ENCODE measurements at places on chromosomes 4 and X.

DNA sequence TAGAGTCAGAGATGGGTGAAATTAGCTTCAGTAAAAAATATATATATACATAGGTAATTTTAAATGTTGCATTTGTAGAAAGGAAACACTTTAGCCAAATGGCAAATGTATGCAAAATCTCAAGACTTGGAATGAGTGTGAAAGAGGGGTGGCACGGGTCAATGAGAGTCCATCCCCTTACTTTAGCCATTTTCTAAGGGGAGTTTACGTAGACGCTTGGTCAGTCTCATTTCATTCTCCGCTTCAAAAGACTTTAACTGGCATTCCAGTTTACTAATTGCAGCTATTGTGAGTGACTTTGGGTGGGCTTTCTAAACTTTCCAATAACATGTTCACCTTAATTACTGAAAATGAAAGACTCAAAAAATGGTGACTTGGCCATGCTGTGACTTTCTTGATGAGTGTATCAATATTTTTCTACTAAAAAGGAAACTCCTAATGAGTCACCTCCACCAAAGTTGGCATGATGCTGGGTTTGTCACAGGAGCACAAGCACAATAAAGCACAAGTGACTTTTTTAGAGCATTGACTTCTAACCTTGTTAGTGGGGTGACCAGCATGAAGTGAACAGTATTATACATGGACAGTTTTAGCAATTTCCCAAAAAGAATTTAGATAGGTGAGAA, 356.0 kb upstream of the RASGEF1B start:
- no peak for DNase-seq

DNA sequence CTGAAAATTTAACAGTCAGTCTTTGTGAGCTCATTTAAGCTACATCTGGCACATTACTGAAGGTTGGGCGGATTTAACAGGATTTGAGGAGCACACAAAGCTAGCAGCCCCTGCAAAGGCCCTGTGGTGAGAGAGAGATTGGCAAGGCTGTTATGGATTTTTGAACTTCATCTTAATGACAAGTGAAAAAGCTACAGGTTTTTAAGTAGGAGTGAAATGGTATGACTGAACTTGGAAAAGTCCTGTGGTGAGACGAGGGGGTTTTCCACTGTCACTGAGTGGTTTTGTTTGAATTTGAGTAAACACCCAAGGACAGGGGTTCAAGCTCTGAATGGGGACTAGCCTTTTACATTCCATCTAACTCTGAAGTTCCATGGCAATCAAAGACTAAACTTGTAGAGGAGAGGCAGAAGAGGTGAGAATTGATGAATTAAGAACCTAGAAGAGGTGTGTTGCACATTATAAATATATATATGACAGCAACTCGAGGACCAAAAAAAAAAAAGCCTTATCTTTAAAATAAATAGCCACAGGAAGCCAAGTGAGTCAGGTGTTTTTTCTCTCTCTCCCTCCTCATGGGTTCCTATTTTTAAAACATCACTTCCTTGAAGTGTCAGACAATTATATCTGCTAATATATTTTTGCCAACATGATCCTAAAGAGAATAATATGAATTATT, 47.8 kb upstream of the CLNK start:
- DNase-seq: no peak

DNA sequence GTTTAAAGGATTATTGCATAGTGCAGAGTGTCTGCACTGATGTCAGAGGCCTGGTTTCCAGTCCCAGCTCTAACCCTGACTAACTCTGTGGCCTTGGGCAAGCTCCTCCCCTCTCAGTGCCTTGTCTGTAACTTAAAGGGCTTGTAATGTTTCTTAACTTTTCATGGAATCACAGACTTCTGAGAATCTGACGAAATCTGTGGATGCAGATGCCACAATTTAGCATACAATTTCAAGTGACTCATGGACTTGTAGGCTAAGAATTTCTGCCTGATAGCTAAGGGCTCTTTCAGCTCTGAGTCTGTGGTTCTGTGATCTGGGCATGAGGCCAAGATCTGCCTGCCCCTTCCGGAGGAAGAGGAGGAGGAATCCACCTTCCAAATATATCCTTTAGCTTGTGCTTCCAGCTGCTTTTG, 236.9 kb downstream of the AR start:
- DNase-seq: no peak

DNA sequence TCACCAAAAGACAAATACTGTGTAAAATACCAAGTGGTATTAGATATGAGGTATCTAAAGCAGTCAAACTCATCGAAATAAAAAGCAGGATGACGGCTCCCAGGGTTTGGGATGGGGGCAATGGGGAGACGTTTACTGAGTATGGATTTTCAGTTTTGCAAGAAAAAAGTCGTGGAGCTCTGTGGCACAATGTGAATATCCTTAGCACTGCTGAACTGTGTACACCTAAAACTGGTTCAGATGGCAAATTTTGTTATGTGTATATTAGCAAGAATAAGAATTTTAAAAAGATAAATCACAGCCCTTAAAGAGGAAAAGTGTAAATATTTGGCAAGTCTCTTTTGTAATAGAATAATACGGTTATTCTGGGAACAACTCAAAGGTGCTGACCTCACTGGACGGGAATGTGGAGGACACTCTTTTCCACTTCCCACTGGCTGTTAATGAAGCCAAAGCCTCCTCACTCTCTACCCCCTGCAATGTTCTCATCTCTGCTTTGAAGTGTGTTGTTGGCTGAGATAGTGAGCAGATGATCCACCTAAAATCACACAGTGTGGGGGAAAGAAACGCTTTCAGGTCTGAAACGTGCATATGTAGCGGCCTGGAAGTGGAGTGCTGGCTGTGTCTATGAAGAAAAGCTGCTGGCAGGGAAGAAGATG, 49.2 kb downstream of the SEL1L3 start:
- DNase-seq: peak; percentile 63

- DNase-seq: no peak
These were observed 57.2 kb downstream of the MFAP3L start for GRCh38 chr4:169968999-169969398.

DNA sequence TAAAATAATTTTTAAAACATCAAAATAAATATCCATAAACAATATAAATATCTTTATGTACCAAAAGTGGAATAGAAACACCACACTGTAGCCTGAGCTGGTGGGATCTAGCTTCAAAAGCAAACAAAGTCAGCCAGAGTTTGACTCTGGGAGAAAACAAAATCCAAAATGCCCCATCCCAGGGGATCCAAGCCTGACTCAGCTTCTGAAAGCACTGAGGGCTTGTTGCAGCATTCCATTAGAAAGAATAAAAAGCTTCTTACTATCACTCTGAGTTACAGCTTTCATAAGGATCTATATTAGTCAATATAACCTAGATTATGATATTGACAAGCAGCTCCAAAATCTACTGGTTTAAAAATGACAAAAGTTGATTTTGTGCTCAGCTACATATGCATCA, 149.7 kb upstream of the ANKRD50 start:
- DNase-seq: no peak

DNA sequence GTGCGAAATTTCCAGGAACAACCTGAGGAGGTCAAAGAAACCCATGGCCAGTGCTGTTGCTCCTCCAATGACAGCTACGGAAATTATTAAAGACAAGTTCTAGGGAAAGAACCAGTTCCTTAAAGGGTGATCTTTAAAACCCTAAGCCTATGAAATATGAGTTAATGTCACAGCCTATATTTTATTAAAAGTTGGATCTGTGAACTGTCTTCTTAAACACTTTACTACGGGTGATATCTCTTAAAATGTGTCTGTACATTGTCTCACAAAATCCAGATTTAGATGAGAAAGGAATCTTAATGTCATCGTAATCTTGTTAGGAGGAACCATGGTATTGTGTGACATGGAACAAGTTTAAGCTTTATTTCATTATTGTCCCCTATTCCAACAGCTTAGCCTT, 46.3 kb upstream of the VCX3B start:
- no peak for DNase-seq

DNA sequence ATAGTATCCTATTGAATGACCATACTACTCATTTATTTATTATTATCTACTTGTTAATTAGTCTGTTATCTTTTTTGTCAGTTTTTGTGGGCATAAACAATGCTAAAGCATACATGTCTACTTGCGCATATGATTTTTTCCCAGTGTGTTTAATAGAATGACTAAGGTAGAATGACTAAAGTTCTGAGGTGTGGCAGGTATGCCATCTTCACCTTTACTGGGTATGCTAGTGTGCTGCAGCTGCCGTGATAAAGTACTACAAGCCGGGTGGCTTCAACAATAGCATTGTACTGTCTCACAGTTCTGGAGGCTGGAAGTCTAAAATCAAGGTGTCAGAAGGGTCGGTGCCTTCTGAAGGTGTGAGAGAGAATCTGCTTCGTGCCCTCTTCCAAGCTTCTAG, 19.2 kb downstream of the CD38 start:
- no peak for DNase-seq

DNA sequence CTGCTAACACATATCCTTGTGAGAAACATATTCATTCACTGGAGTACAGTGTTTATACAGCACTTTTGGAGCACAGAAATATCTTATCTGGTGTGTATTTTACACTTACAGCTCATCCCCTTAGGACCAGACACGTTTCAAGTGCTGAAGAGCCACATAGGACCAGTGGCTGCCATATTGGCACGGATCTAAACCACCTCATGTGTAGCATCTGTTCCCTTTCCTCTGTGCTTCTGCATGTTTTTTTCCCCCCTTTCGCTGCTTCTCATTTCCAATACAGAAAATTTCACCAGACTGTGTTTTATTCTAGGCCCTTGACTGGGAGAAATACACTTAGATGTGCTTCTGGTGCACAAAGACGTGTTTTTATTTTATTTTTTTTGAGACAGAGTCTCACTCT, 69.7 kb upstream of the RBMX start:
- DNase-seq: no peak

DNA sequence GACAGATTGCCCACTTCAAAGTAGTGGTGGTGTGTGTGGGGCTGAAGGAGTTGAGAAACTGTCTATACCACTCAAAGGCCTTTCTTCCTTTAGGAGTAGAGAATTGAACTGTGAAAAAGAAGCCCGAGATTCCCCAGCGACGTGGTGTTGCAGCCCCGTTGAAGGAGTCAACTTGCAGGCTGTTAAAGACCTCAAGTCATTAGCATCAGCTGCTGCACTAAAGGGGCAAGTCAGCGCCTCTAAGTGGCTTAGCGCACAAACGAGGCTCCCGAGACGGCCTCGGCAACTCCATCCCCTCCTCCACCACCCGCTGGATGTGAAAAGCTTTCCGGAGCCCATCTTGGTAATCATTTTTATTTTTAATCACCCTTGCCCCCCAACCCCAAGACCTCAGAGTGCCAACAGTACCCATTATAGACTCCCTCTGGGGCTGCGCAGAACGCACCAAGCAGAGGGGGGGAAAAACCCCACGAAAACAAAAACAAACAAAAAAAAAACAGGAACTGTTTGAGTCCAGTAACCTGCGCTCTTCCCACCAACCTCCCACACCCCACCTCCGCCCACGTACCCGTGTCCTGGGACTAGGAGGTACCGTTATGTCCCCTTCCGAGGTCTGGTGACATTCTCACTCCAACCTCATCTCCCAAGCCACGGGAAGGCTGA, 913 bp upstream of the PRDM8 start:
- no peak for DNase-seq

- DNase-seq: no peak
These were observed 1.1 kb downstream of the PRAF2 start for GRCh38 chrX:49072712-49073095.

DNA sequence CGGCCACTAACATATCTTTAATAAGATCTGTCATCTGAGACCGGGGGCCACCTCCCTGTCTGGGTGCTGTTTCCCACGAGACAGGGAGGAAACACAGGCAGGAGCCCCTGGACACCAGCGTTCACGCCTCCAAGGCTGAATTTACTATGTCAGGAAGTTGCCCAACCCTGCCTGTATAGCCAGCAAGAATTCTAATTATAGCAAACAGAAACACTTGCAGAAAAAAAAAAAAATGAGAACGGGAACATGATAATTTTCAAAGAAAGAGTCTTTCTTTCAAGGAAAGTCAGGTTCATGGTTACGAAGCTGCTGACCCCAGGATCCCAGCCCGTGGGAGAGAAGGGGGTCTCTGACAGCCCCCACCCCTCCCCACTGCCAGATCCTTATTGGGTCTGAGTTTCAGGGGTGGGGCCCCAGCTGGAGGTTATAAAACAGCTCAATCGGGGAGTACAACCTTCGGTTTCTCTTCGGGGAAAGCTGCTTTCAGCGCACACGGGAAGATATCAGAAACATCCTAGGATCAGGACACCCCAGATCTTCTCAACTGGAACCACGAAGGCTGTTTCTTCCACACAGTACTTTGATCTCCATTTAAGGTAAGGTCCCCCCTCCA, at the start of gene IL3RA:
TSS of gene IL3RA (plus strand) at position 455 of the 613 bp plus-strand sequence. CDS start 4,981 bp downstream, outside the sequence.
- no peak for DNase-seq

GRCh38 chr4:52028970-52029369, 8.8 kb upstream of the LRRC66 start:
- DNase-seq: no peak

- DNase-seq: no peak
These were observed 271.6 kb upstream of the ARSJ start for GRCh38 chr4:114251020-114251419.

DNA sequence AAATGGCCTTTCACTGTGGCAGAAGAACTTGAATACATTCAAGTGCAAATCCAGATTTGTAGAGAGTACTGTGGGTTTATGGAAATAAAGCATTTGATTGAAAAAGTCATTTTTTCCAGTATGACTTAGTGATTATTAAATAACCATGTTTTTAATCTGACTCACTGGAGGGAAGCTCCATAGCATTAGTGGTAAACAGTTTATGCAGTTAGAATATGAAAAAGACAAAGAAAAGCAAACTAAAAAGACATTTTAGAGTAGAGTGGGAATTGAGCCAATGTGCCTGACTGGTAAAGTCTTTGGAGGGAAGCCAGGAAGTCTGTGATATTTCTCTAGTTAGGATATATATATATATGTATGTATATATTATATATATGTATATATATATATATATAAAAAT, 53.4 kb downstream of the FAT4 start:
- DNase-seq: no peak

DNA sequence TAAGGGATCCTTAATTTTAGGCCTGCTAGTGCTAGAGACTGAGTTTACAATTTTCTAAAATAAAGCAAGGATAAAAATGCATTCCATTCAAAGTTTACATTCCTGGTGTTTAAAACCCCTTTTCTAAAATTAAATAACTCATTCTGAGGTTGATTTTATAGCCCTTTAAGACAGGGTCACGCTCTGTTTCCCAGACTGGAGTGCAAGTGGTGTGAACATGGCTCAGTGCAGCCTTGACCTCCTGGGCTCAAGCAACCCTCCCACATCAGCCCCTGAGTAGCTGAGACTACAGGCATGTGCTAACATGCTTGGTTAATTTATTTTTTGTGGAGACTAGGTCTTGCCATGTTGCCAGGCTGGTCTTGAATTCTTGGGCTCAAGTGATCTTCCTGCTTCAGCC, 6.8 kb upstream of the CDKL2 start:
- no peak for DNase-seq

- no peak for DNase-seq
These were observed 142.7 kb upstream of the MAP3K15 start for GRCh38 chrX:19658030-19658429.

GRCh38 chr4:25881193-25881592, 18.4 kb upstream of the SEL1L3 start:
- no peak for DNase-seq
